ENCODE measurements at places on chromosomes 16 and 17. TPM values are rescaled to one million over a fixed set of nuclear protein-coding genes. Genes with fewer than 3 reads are reported as not detected.

NOS2 gene
- not detected for total RNA-seq

WSB1 gene
- 135 TPM for total RNA-seq

ARL5C gene
- total RNA-seq: not detected

KRTAP4-5 gene
- total RNA-seq: not detected

PIPOX gene
- 1.7 TPM for total RNA-seq

CA7 gene
- total RNA-seq: not detected

ADGRG1 gene
- total RNA-seq: 0.97 TPM

RILP gene
- total RNA-seq: 9.1 TPM

CLEC10A gene
- total RNA-seq: not detected

SLC16A13 gene
- 1.3 TPM for total RNA-seq

LPO gene
- total RNA-seq: not detected

LGALS9B gene
- not detected for total RNA-seq

NHLRC4 gene
- 3.2 TPM for total RNA-seq

MRC2 gene
- 336 TPM for total RNA-seq

GALK1 gene
- total RNA-seq: 49.3 TPM

DPEP3 gene
- total RNA-seq: not detected

C17orf78 gene
- total RNA-seq: not detected

AXIN2 gene
- total RNA-seq: 1.9 TPM

SULT1A2 gene
- total RNA-seq: not detected

HBA2 gene
- total RNA-seq: not detected

MT3 gene
- total RNA-seq: not detected

MMP28 gene
- under 0.01 TPM for total RNA-seq

G6PC3 gene
- 27.6 TPM for total RNA-seq

TPSB2 gene
- not detected for total RNA-seq

HOXB3 gene
- 7.1 TPM for total RNA-seq

MSLN gene
- 0.32 TPM for total RNA-seq

ST6GALNAC1 gene
- total RNA-seq: not detected

GUCY2D gene
- under 0.01 TPM for total RNA-seq

KRTAP16-1 gene
- total RNA-seq: not detected

PRSS53 gene
- total RNA-seq: 1.9 TPM

BCL6B gene
- not detected for total RNA-seq

TBX4 gene
- total RNA-seq: not detected

CNGB1 gene
- not detected for total RNA-seq

SLC5A10 gene
- total RNA-seq: not detected

NECAB2 gene
- total RNA-seq: not detected

MRPS23 gene
- total RNA-seq: 22.0 TPM

SRCIN1 gene
- not detected for total RNA-seq

PMP22 gene
- 38.0 TPM for total RNA-seq

KCTD5 gene
- 25.0 TPM for total RNA-seq

GPRC5B gene
- total RNA-seq: 12.6 TPM

KRT28 gene
- total RNA-seq: not detected

All from fibroblast of villous mesenchyme (primary cell).